ENCODE measurements at places on chromosomes 1 and 21.

DNA sequence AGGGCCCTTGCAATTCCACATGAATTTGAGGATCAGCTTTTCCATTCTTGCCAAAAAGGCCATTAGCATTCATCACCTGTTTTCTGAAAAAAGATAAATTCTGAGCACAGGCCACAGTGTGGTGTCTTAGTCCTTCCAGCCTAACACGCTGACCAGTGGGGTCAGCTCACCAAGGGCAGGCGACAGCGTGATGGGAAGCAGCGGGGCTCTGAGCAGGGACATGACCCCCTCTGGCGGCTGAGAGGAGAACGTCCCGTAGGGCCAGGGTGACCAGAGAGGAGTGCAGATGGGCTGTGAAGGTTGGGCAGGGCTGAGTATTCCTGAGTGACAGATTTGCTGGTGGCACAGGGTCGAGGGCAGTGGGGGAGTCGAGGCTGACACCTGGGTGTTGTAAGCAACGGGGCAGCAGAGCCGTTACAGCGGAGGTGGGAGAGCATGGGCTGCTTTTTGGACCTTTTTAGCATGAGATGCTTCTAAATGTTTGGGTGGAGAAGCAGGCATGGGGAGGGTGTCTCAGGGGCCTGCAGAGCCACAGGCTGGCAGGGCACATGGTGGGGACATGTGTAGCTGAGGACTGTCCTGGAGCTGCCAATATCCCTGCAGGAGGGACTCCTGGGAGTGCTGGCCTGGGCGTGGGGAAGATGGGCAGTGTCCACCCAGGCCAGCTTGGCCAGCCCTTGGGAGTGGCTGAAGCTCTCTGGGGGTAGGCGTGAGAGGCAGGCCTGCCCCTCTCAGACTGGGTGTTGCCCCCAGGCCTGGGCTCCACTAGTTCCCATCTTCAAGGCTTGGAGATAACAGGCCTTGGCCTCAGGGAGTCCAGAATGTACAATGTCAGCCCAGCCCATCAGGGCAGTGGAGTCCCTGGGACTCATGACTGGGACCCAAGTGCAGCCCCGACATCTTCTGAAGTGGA, 8.6 kb upstream of the CALML6 start:
- no peak for DNase-seq

GRCh38 chr1:229326601-229327000, 16.2 kb downstream of the CCSAP start:
- no peak for DNase-seq

DNA sequence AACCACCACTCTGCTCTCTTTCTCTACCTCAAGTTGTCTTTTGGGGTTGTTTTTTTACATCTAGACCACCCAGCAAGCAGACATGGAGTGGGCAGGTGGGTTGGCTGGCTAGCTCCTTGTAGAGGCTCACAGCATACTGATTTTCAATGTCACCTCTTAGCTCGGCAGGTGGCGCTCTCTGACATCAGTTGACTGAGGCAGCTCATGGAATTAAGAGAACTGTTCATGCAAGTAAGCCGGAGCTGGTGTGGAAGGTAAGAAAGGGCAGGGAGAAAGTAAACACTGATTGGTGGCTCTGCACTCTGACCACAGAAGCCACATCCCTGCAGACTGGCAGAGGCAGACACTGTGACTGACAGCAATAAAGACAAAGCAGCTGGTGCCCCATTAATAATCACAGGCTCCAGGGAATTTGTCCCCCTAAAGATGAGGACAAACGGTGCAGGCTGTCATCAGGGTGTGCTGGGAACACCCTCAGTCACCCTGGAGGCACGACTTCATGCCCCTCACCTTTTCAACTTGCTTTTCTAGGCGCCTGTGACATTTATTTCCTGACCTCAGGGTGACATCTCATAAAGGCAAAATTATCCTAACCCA, 226.8 kb downstream of the LMX1A start:
- DNase-seq, result peak; percentile 65

DNA sequence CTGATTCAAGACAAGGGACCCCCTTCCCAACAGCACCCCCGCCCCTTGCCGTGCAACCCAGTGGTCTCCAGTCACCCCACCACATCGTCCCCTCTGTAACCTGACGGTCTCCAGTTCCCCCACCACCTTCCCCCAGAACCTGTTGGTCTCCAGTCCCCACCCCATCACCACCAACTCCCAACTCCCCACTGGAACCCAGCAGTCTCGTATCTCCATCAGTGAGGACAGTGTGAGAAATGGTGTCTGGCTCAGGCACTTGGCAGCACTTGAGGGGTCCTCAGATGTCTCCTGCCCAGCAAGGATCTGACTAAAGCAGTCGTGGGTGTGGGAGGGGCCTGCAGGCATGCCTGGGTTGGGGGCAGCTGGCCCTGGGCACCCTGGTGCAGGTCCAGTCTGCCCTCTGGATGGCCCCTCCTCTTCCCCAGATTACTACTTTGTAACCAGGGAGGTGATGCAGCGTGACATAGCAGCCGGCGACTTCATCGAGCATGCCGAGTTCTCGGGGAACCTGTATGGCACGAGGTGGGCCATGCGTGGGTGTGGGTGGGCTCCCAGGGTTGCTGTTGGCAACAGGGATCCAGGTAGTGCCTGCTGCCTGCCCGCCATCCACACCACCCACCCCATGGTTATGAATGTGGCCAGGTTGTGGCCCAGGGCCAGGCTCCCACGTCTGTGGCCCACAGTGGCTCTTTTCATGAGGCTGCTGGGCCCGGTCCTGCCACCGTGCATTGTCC, 3.1 kb upstream of the GJC2 start:
- DNase-seq, result no peak

- no peak for DNase-seq
Measured at GRCh38 chr1:113394043-113394862, 3.9 kb downstream of the MAGI3 start.

- DNase-seq, result no peak
Measured at GRCh38 chr1:199399996-199400724, 627.4 kb upstream of the NR5A2 start.

DNA sequence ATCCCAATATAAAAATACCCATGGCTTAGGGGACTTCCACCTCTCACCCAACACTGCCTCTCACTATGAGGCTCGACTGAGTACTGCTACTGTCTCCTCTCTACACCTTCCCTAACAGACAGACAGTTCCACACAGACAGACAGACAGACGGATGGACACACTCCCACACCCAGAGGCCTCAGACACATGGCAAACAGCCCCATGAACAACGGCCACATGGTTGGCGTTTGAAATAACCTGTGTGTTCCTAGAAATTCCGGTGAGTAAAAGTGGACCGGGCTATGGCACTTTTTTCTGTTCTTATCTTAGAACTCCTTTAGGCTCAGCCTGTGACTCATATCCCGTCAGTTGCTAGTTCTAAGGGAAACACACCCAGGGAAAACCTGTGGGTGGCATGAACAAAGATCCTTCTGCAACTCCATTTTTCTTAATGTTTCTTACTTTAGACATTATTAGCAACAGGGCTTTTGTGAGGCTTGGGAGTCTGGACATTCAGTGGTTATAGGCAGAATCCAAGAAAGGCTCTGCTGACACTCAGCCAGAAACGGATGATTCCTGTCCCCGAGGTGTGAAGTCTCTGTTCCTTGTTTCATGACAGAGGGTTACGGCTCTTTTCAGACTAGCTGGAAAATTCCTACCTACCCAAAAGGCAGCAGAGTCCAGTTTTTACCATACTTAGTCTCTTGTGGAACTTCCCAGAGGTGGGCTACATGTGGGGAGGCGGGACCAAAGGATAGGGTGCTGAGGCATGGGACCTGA, 90.5 kb upstream of the TLR5 start:
- no peak for DNase-seq

GRCh38 chr1:110462964-110463363, 12.0 kb downstream of the PROK1 start:
- no peak for DNase-seq

- DNase-seq, result no peak
Measured at GRCh38 chr1:66893712-66894111, 30.9 kb downstream of the DNAI4 start.

DNA sequence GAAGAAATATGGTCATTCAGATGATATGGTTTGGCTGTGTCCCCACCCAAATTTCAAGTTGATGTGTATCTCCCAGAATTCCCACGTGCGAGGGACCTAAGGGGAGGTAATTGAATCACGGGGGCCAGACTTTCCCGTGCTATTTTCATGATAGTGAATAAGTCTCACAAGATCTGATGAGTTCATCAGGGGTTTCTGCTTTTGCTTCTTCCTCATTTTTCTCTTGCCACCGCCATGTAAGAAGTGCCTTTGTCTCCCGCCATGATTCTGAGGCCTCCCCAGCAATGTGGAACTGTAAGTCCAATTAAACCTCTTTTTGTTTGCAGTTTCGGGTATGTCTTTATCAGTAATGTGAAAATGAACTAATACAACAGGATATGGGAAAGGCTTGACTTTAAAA, 1.4 kb upstream of the DPM3 start:
- DNase-seq, result no peak

DNA sequence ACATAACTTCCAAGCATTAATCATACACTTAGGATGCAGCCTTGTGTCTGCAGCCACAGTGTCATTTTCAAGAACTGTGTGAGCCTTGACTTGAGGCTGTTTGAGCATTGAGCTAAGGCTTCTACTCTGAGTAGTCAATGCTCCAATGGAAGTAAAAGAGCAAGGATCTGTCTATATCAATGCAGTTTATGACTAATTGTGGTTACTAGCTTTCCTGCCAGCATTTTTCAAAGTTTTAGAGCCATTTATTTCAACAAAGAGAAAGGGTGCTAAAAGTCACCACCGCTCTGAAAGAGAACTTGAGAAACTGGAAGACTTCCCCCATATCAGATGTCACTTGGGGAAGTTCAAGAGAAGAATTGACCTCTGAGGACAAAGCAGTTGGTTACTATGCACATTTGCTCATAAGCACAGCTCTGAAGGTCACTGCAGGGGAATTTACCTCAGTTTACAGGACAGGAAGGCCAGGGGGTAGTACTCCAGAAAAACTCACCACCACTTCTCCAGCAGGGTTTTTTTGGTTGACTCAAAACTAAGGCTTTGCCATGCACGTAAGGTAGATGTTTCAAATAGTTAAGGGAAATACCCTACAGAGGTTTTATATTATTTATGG, 24.5 kb upstream of the RGS1 start:
- no peak for DNase-seq
